ENCODE measurements at places on chromosomes 16 and 17. TPM values are rescaled to one million over a fixed set of nuclear protein-coding genes. Genes with fewer than 3 reads are reported as not detected.

ELAC2 gene
- 126 TPM for polyA plus RNA-seq

GRCh38 chr17:57086069-57086930, 1.3 kb downstream of the AKAP1 start:
- H3K4me3 ChIP-seq: peak overlapping the region; percentile 80
- no peaks in the 10 kb centered on the region for H3K27me3 ChIP-seq
- H3K36me3 ChIP-seq: no peaks in the 10 kb centered on the region
- H3K4me1 ChIP-seq: peaks cover 28% of the 10 kb centered on the region
- no peak for DNase-seq

DNA sequence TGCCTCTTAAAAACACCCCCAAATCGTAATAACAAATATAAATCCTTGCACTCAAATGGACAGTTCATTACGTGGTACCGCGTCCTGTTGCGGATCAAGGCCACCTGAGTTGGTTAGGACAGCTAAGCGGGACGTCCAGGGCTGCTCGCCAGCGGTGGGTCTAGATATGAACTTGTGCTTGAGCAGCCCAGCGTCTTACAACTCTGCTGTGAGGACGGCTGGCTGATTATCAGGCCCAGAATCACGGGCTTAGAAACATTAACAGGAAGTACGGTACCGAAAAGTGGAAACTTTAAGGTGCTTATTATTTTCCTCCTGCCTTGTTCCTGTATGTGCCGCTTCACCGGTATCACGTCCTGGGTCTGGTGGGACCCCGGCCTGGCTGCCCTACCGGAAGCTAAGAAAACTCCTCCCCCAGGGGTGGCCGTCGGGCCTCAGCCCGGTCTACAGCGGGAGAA, 832 bp upstream of the SRRM2 start:
- DNase-seq: peak; percentile 60
- H3K27me3 ChIP-seq: no peaks in the 10 kb centered on the region
- peak overlapping the region; percentile 89 for H3K4me3 ChIP-seq
- H3K4me1 ChIP-seq: peaks cover 2% of the 10 kb centered on the region
- H3K36me3 ChIP-seq: peaks cover 9% of the 10 kb centered on the region

GRCh38 chr16:30184096-30184890, 891 bp downstream of the CORO1A start:
- no peak overlapping the region for H3K27ac ChIP-seq
- peak; percentile 46 for DNase-seq
- H3K36me3 ChIP-seq: no peaks in the 10 kb centered on the region
- H3K4me3 ChIP-seq: peak overlapping the region; percentile 69
- H3K27me3 ChIP-seq: peaks cover 16% of the 10 kb centered on the region
- H3K4me1 ChIP-seq: no peaks in the 10 kb centered on the region

CRYBA1 gene
- polyA plus RNA-seq: not detected

DNA sequence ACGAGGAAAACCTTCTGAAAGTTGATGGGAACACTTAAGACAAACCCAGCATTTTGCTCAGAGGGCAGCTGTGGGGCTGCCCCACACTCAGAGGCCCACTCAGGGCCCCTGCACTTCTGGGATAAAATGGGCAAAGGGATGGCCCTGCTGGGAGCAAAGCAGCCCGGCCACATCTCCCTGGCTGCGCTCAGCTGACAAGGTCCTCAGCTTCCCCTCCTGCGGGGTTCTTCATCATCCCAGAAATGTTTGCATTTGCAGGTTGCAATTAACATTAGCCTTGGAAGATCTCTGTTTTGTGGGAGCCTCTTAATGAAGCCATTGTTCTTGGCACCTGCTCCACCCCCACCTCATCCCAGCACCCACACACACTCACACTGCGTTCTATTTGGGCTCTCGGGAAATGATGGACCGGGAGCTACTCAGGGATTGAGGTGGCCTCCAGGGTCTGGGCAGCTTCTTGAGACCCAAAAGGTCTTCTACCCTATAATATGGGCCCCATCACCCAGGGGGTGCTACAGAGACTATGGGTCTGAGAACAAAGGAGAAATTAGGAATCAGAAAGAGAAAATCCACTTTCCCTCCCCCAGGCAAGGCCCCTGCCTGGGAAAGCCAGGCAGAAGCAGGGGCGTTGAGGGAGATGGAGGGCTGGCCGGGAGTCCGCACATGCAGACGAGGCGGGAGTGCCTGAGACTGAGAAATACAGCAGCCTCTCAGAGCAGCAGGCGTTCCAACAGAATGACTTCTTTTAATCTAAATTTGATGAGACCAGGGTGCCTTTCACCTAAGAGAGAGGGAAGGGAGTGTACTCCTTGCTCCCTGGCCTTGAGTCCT, 53.7 kb upstream of the RPL38 start:
- DNase-seq: no peak
- H3K4me3 ChIP-seq: no peak overlapping the region
- peaks cover 9% of the 10 kb centered on the region for H3K4me1 ChIP-seq
- no peaks in the 10 kb centered on the region for H3K36me3 ChIP-seq
- no peaks in the 10 kb centered on the region for H3K27me3 ChIP-seq

GLP2R gene
- not detected for polyA plus RNA-seq

Data from H1 (cell line).